ENCODE measurements at places on chromosomes 5 and 9. TPM values are rescaled to one million over a fixed set of nuclear protein-coding genes. Genes with fewer than 3 reads are reported as not detected.

Gene MEIKIN
- not detected for total RNA-seq

Gene NR3C1
- 30.1 TPM for total RNA-seq

Gene CLIC3
- 0.38 TPM for total RNA-seq

Gene C5orf52
- not detected for total RNA-seq

GRCh38 chr5:53360811-53361210 lies 119.6 kb upstream of the FST start:
- no peak for DNase-seq

DNA sequence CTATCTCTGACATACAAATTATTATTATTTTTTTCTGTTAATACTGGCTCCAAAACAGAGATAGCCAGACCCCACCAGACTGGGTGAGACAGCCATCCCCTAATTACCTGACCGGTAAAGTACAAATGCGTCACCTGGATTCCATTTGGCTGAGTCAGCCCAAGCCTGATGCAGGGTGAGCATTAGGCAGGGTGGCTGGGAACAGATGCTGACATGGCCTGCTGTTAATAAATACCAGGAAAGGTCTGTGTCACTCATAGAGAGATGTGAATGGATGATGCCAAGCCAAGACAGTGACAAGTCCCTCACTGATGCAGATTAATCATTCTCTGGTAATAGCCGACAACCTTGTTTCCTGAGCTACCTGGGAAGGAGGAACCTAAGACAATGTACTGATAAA lies 183.5 kb downstream of the TRIM32 start:
- DNase-seq = peak; percentile 42

DNA sequence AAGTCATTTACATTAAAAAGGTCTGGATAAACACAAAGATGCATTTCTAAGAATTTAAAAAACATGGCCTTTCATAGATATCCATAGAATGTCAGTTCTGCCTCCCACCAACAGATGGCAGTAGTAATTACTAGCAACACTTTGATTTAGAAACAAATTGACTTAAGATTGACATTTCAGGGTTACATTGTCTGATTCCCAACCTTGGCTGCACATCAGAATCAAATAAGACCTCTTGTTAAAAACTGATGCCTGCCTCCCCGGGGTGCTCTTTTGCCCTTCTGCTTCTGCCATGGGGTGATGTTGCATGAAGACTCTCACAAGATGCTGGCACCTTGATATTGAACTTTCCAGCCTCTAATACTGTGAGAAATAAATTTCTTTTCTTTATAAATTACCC lies 146.2 kb upstream of the GPR151 start:
- no peak for DNase-seq

DNA sequence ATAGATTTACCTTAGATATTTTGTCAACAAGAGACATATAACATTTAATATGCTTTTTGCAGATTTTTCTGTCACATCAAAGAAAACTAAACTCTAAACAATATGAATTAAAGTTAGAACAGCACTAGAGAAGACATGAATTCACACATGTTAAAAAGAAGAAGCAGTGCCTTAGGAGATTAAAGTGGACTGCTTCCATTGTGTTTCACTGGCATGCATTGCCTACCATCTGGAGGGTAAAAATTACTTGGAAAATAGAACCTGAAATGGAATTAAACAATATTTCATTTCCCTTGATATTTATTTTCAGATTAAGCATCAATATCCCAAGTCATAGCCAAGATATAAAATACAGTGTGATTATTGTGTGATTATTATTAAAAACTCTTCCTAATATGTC lies 319.4 kb upstream of the CDH18 start:
- no peak for DNase-seq

DNA sequence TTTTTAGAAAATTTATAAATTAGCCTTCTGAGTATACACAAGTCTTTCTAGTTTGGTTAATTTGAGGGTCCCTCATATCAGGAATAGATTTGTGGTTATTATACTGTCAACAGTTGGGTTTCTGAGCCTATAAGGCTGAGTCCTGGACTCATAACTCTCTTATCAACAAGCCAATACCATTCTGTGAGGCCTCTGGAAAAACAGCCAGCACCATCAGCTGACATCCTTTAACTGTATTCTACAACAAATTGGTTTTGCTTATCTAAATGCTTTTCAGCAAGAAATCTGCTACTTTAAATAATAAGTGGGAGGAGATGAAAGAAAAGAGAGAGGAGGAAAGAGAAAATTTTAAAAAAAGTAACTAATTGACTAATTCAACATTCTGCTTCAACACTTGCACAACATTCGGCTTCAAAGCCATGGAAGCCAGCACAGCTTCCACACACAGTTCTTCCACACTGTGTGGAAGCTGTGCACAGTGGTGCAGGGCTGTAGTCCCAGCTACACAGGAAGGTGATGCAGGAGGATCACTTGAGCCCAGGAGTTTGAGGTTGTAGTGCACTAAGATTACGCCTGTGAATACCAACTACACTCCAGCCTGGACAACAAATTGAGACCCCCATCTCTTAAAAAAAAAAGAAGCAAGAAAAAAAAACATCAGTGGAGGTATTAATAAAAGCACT lies 84.5 kb downstream of the UBAP2 start:
- DNase-seq = no peak

GRCh38 chr5:52685566-52685965 lies 102.2 kb upstream of the ITGA1 start:
- no peak for DNase-seq
